CD4-positive, alpha-beta T cell (primary cell): ENCODE measurements at places on chromosomes 3 and 15.

- DNase-seq, result no peak
Measured at GRCh38 chr3:15527031-15527459, 5.5 kb upstream of the COLQ start.

GRCh38 chr15:41939986-41940385 lies 32.4 kb downstream of the EHD4 start:
- DNase-seq, result no peak

DNA sequence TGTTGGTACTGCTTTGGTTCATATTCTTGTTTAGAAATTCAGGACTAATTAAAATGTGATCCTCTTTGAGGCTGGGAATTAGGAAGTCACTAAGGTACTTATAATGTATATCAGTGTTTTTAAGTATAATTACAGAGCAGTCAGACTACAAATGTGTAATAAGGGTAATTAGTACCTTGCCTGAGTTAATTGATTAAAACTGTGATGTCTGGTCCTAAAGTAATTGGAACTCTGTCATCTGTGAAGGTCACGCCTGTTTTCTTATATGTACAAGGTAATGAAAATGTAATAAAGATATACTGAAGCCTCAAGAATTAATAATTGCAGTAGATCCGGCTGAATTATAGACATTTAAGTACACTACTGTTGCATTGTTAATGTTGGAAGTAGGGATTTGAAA lies 32.8 kb downstream of the RIOX2 start:
- no peak for DNase-seq

GRCh38 chr3:185270956-185271332 lies 17.1 kb upstream of the EHHADH start:
- DNase-seq, result no peak

DNA sequence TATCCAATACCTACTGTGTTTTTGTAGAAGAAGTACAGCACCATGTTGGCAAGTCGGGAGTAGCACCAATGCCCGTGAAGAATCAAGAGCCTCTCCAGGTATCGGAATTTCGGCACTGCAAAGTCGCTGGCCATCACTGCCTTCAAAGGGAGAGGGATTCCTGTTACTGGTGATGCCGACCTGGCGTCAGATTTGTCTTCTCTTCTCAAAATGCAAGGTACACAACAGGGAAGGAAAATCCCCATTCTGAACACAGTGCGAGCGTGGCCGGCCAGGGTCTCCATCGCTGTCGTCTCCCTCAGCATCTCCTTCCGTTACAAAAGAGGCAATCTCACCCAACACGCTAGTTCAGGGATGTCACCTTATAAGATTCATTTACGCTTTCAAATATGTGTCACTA lies 175.4 kb downstream of the ATP10A start:
- no peak for DNase-seq

DNA sequence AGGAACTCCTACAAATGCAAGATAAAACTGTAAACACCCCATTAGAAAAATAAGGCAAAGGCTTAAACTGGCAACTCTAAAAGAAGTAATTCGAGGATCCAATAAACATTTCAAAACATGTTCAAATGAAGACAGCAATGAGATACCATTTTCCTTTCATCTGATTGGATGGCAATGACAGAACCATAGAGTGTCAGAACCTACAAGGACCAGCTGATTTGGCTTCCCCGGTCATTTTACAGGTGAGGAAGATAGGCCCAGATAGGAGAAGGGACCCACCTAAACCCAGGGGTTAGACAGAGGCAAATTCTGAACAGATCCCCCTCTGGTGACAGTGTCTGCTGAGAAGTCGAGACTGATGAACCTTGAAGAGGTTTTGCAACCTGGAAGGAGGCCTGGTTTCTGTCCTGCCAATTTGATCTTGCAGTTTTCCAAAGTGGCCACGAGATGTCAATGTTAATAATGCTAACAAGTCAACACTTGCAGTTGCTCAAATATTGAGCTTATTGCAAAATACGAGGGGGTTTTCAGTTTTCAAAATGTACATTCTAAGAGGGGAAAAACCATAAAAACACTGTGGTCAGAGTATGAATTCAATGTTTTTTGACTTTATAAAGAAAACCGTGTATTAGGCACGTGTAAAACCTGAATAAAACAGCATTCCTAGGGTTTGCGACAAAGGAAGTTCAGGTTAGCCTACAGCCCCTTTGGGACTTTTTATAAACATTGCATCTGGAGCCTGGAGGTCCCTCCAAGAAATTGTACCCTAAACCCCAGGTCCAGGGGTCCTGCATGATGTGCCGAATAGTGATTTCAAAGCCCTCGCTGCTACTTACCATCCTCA lies 21.5 kb downstream of the CFAP161 start:
- DNase-seq, result peak; percentile 3

DNA sequence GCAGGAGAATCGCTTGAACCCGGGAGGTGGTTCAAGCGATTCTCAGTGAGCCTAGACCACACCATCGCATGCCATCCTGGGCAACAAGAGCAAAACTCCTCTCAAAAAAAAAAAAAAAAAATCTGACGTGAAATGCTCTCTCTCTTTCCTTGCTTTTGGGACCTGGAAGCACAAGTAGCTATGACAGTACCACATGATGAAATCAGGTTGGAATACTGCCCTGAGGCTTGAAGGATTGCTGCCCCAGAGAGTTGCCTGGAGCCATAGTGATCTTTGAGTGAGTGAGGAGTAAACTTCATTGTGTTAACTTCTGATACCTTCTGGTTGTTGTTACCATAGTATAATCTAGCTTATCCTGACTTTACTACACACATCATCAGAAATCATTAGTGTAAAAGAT lies 23.3 kb downstream of the AKAP13 start:
- DNase-seq, result no peak

- no peak for DNase-seq
Measured at GRCh38 chr3:122167630-122168029, 15.8 kb upstream of the CASR start.

- no peak for DNase-seq
Measured at GRCh38 chr15:65913631-65914199, 44.4 kb downstream of the RAB11A start.

- no peak for DNase-seq
Measured at GRCh38 chr3:38354588-38355330, 8.2 kb downstream of the XYLB start.

- DNase-seq, result no peak
Measured at GRCh38 chr3:59771768-59772181, 722.0 kb upstream of the CFAP20DC start.

GRCh38 chr3:19428729-19429128 lies 280.4 kb downstream of the KCNH8 start:
- DNase-seq, result no peak
